Stimulated activated CD4-positive, alpha-beta T cell treated with anti-CD3 and anti-CD28 coated beads, Interleukin-15, amount 100 ng/mL, for 1 hour (primary cell): ENCODE measurements at places on chromosomes 6 and 20.

DNA sequence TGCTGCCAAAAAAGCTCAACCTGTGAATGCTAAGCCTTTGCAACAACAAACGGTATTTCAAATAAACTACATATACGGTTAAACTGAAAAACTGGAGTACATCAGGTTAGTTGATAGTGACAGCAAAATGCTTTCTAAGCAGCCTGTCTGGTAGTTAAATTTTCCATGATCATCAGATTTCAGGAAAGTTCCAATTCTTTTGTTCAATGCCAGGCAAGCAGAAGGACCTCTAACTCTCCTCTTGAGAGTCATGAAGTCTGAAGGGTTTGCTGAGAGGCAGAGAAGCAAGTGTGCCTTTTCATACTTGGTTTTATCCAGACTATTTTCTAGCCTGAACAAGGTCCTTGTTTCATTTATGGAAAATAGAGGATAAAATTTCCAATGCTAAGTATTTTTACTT is 4.5 kb downstream of the FLRT3 start:
- DNase-seq = no peak

- no peak for DNase-seq
Observed at GRCh38 chr6:119791736-119792135, 442.2 kb upstream of the MAN1A1 start.

GRCh38 chr6:135555550-135555949 is 58.0 kb upstream of the AHI1 start:
- DNase-seq = no peak

DNA sequence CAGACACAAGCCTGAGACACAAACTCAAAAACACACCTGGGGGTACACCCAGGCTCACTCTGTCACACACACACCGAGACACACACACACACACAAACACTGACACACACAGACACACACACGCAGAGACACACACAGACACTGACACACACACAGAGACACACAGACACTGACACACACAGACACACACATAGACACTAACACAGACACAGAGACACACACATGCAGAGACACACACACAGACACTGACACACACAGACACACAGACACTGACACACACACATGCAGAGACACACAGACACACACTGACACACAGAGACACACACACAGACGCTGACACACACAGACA is 14.4 kb upstream of the ABHD16B start:
- no peak for DNase-seq

GRCh38 chr6:128139519-128139918 is 238.7 kb upstream of the THEMIS start:
- no peak for DNase-seq

GRCh38 chr20:38412877-38413577 is 22.1 kb downstream of the SNHG17 start:
- no peak for DNase-seq

DNA sequence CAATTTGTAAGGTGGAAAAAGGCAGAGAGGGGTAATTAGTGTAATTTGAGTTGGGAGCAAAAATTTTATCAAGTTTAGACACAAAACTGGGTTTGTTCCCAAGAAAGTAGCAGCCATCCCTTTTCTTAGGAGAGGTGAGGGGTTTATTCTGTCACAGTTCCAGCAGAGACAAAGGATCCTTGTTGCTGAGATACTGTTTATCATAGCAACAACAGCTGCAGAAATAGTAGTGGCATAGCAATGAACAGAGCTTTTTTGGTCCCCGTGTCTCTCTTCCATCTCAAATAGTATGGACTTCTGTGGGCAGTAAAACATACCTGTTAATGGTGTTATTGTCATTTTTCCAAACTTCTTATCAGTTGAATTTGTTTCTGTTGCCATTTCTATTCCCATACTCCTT is 23.9 kb downstream of the ZKSCAN8 start:
- no peak for DNase-seq

DNA sequence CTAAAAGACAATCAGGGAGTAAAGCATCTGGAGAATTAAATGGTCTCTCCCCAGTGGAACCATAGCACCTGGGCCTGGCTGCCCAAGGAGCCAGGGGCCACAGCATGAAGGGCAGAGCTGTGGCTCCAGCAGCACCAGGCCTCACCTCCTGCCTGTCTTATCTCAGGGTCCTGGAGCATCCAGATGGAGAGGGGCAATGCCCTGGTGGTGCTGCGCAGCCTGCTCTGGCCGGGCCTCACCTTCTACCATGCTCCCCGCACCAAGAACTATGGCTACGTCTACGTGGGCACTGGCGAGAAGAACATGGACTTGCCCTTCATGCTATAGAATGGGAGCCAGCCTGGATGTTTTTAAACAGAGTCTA is 17.0 kb downstream of the MRPS18A start:
- DNase-seq = no peak

- DNase-seq = no peak
Observed at GRCh38 chr20:64212755-64213154, 42.8 kb upstream of the PCMTD2 start.

DNA sequence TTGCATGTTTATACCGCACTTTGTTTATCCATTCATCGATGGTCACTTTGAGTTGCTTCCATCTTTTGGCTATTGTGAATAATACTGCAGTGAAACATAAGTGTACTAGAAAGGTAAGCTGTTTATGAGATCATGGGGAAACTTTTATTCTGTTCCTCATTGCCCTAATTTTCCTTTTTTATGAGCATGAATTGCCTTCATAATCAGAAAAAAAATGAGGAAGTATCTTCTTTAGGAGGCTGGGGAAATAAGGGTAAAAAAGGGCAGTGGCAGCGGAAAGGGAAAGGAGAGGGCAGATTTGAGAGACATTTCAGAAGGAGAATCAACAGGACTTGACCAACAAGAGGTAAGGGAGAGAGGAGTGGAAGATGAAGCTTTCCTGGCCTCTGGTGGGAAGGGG is 14.3 kb upstream of the SERINC3 start:
- no peak for DNase-seq

DNA sequence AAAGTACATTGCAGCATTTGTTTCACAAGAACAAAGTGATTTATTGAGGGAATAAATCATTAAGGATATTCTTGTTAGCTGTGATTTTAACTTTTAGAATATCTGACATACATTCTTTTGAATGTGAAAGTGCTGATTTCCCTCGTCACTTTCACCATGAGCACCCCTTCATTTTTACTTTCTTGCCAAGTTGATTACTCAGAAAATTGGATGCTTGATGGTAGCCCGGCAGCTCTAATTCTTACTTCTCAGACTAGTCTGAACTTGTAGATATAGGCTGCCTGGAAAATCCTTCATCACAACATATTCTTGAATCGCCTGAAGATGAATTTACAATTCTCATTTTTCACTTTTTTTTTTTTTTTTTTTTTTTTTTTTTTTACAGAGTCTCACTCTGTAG is 147.1 kb upstream of the SMLR1 start:
- no peak for DNase-seq

GRCh38 chr6:128233531-128233930 is 286.9 kb downstream of the PTPRK start:
- DNase-seq = no peak

DNA sequence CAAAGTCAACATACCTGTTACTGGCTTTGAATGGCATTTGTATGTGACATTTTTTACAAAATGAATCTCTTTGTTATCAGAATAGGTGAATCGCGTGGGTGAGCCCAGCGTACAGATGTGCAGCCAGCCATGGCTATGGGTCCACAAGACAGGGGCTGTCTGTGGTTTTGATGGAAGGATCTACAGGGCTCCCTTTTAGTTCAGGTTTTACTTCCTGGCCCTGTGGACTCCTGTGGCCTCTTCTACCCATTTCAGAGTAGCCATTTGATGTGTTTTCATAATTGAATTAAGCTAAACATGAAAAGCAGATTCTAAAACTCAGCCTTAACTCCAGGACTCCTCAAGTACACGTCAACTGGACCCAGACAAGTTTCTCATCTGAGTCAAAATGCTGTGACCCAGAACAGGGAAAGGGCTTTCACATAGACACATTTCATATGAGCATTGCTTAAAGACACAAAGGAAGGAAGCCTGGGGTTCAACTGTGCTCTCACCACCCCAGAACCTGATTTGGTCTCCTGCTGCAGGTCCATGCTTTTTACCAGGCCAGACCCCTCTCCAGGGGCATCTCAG is 105.3 kb upstream of the NAA20 start:
- no peak for DNase-seq

- no peak for DNase-seq
Observed at GRCh38 chr20:43840382-43841070, 74.1 kb upstream of the TOX2 start.

DNA sequence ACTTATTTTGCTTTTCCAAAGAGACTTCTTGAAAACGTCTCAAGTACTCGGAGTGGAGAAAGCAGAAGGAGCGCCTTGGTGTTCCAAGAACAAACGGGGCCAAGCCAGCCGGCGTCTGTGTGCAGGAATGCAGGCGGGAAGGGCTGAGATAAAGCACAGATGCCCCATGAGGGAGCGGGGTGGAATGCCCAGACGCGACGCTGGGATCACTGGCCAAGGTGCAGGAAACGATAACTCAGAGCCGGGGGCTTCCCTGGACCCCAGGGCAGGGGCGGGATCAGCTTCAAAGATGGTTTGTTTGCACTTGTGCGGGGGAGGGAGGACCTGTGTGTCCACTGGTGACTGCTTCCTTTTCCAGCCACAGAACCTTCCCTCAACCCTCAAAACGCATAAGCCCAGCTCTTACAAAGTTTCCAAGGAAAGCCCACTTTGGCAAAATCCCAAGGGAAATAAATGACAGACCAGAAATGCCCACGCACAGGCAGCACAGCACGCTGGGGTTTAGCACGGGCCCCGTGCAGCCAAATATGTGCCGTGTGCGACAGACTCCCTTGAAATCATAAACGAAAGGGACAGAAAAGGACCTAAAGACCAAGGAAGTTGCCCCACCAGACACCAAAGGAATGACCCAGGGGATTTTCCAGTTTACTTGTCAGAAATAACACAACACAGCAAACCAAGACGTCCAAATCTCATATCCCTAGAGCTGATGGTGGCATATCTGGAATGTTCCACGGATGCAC is 113.9 kb downstream of the NFATC2 start:
- DNase-seq = no peak

GRCh38 chr6:39280247-39280731 is 33.9 kb downstream of the KCNK17 start:
- DNase-seq = no peak

DNA sequence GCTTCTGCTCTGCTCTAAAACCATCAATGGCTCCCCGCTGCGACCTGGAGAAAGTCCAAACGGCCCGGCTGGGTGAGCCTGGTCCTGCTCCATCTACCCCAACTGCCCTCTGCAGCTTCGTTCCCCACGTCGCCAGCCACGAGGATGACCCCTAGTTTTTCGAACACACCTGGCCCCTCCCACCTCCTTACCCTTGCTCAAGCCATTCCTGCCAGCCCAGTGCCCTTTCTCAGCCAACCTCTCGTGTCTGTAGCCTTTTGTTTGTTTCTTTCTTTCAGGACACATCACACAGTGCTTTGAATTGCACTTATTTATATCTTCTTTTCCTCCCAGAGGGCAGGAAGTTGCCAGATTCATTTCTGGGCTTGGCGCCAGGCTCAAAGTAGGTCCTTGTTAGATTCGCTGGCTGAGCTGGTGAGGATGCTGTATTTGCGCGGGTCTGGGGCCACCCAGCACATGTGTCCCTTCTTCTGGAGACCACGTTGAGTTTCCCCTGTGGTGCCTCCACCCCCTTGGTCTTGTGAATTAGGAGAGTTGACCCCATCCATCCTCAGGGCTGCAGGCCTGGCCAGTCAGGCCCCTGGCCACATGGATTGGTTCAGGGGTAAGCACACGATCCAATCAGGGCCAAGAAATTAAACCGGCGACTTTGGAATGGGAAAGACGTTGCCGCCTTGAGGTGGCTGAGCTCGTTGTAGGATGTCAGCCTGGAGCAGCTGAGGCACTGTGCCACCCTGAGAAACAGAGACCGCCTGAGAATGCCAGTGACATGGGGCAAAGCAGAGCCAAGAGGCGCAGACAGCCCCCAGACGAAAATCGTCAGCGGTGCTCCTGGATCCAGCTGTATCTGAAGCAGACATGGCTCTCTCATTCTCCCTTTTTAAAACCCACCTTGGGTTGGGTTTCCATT is 156.0 kb downstream of the CEBPB start:
- DNase-seq = no peak

DNA sequence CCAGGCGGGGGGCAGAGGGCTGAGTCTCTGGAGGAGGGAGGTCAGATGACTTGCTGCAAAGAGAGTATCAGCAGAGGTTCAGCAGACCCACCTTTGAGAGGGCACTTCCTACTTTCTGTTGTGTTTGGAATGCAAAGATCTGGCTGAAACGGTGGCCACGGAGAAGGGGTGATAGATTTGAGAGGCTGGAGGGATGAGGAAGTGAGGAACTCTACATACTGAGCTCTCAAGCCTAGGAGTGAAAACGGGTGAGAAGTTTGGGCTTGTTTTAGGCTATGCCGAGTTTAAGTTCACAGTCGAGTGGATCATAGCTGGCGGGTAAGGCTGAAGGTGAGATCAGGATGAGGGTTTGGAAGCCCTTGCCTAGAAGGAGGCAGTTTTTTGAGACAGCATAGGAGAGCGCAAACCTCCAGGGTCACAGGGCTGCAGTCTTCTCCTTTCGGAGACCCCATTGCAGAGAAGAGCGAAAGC is 477 bp upstream of the ITPA start:
- no peak for DNase-seq

GRCh38 chr6:35370124-35370741 is 27.9 kb downstream of the PPARD start:
- peak; percentile 3 for DNase-seq

- no peak for DNase-seq
Observed at GRCh38 chr20:58596750-58597248, 54.3 kb upstream of the STX16 start.

GRCh38 chr6:70282919-70283461 is 19.9 kb downstream of the COL9A1 start:
- no peak for DNase-seq

- no peak for DNase-seq
Observed at GRCh38 chr6:125537090-125537489, 212.3 kb upstream of the HEY2 start.

DNA sequence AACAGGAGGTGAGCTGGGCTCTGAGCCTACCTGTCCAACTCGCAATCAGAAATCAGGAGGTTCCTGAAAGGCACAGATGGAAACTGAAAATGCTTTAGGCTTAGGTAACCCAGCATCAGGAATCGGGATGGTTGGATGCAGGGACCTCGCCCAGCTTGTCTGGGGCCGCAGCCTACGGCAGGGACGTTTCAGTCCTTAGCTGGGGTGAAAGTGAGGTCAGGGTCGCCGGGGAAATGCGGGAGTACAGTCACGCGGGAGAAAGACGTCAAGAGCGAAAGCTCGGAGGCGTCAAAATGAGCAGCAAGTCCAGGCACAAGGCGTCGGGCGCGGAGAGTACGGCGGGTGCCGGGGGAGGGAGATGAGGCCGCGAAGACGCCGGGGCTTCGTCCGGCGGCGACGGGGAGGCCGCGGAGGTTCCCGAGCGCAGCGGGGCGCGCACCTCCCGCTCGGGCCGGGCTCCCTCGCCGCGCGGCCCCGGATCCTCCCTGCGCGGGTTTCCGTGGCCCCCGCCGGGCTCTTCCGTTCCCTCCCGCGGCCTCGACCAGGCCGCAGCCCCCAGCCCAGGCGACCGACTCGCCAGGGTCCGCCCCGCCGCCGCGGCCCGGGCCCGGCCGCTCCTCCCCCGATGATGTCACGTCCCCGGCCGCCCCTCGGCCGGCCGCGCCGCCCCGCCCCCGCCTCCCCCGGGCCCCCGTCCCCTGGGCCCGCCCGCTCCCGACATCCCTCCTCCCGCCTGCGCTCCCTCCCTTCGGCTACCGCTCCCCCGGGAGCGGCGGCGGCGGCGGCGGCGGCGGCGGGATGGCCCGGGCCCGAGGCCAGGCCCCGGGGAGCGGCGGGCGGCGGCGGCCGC is at the start of gene EBF4:
TSS of gene EBF4 (plus strand) at position 745 of the 850 bp plus-strand sequence. CDS start 866 bp downstream, outside the sequence.
- DNase-seq = no peak

- DNase-seq = no peak
Observed at GRCh38 chr6:162871966-162872365, 144.2 kb downstream of the PACRG start.

GRCh38 chr6:147395158-147395557 is 113.3 kb upstream of the SAMD5 start:
- DNase-seq = no peak
